Stimulated activated CD8-positive, alpha-beta memory T cell treated with anti-CD3 and anti-CD28 coated beads, Interleukin-4, amount 100 ng/mL, for 1 hour (primary cell): ENCODE measurements at places on chromosomes 2 and 18.

- DNase-seq: no peak
Measured at GRCh38 chr2:1321321-1321720, 91.9 kb upstream of the TPO start.

GRCh38 chr18:62844850-62845643, 129.7 kb downstream of the PHLPP1 start:
- DNase-seq: no peak

DNA sequence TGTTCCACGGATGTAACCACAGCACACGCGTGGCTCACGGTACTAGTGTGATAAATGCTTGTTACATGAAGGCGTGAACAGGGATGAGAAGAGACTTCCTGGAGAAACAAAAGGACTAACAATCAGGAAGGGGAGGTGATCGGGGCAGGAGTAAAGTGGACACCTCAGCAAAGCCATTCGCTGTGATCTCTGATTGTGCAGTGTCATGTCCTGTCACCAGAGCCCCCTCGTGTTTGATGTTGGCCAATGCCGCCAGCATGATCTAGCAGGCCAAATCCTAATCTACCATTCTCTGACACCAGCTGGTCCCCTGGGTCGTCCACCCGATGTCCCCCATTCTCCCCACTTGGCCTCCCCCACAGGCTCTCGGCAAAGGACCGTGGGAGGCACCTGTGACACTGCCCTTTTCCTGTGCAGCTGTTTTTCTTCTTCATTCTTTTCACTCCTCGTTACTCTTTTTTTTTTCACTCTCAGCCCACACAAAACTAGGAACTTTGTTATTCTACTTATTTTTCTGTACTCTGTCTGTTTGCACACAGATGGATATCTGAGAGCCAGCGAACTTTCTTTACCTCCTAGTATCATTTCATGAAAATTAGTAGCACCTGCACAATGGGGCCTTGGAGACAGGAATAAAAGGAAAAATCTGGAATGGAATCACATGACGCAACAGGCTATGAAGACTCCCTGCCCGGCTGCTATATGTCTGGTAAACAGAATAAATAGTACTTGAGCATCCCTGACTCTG, 146.8 kb downstream of the TGIF1 start:
- no peak for DNase-seq

DNA sequence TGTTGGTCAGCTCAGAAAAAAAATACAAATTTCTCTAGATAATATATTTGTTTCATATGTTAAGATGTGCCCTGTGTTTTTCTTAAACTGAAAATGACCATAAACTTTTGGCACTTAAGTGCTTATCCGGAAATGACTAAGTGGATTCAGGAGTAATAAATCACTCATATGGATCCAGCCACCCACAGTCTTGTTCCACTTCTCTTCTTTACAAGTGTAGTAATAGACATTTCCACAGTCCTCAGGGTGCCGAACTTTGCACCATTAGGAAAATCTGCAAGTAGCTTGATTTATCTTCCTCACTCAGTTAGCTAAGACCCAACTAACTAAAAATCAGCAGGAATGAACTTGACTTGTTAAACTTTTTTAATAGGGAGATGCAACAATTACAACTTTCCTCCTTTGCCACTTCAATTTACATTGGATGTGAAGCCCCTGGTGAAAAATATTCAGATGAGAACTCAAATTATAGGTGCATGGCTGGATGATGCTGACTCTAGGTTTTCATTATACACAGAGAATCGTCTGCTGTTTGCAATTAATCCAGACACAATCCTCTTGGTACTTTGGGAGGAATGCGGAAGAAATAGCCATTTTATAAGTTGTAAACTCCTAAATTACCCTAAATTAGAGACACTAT, 322.5 kb downstream of the ARHGAP15 start:
- no peak for DNase-seq

GRCh38 chr2:225779829-225780228, 380.3 kb downstream of the NYAP2 start:
- DNase-seq: no peak

- DNase-seq: no peak
Measured at GRCh38 chr2:176650838-176651555, 381.8 kb downstream of the MTX2 start.

DNA sequence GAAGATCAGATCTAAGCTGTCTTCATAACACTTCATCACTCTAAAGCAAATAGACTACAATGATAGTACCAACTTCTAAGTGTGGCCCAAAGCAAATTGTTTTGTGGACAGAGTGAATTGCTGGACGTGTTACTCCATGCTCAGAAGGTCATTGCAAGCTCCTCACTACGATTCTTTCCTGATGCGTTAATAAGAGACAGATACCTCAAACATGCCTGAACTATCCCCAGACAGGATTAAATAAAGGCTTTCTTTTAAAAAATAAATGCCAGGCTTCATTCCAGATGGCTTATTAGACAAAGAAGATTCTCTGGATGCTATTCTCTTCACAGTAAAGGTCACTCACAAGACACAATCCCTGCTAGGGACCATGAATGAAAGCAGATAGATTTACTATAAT, 621.2 kb downstream of the DCDC2C start:
- DNase-seq: no peak

DNA sequence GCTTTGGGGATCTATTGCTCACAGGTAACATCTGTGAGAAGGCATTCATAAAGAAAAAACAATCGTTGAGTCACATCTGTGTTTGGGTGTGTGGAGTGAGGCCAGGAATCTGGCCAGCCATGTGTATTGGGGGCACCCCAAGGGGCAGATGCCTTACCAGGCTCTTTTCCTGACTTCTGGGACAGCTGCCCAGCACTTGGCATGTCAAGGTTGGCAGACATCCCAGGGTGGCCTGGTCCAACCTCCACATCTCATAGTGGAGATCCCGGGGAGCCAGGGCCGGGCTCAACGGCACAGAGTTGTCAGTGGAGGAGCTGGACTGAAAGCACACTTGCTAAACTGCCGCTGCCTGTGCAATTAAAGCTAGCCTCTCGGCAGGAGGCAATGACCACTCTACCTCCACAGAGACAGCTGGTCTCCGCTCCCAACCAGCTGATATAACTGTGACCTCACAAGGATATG, 75.3 kb upstream of the MGAT4A start:
- DNase-seq: no peak

- DNase-seq: no peak
Measured at GRCh38 chr18:74310411-74310810, 5.2 kb upstream of the C18orf63 start.

DNA sequence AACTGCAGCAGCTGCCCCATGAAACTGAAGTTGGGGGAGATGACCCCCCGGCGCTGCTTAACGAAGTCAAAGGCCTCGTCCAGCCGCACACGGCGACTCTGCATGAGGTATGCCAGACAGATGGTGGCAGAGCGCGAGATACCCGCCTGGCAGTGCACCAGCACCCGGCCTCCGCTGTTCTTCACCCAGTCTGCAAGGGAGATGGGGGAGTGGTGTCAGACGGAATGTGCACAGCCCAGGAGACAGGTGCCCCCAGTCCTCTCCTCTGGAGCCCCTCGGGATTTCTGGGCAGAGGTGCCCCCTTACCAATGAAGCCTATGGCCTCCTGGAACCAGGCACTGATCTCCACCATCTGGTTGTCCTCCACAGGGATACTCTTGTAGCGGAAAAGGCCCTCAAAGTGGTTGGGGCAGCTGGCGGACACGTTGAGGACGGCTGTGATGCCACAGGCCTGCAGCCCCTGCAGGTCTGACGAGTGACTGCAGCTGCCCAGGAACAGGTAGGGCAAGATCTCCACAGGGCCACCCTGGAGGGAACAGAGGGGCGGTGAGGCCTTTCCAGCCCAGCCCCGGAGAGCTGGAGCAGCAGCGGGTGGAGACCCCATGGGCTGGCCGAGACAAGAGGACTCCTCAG, 1.3 kb downstream of the DUSP2 start:
- no peak for DNase-seq

GRCh38 chr2:130363479-130363878, 7.6 kb downstream of the PTPN18 start:
- DNase-seq: no peak

DNA sequence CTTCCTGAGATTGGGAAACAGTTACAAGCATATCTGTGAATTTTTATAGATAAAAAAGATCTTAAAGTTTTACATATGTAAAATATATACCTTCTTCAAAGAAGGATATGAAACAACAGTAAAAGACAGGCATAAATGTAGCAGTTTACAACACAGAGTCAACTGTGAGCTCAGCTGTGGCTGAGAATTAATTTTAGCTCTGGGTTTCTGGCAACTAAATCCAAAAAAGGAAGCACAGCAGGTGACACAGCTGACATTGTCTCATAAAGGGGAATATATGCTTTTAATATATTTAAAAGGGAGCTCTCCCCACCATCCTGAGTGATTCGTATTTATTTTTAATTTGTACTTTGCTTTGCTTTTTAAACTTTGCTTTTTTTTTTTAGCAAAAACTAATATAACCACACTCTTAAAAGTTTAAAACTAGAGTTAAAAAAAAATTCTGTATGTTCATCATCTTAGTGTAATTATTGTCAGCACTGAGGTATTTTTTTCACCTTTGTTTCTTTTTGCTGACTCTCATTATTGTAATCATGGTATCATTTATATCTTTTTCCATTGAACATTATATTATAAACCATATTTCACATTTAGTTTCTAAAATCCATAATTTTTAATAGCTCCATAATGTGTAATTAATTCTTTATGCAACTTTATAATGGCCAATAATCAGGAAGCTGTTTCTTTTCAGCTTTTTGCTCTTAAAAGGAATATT, 6.7 kb downstream of the TUBB6 start:
- DNase-seq: no peak

DNA sequence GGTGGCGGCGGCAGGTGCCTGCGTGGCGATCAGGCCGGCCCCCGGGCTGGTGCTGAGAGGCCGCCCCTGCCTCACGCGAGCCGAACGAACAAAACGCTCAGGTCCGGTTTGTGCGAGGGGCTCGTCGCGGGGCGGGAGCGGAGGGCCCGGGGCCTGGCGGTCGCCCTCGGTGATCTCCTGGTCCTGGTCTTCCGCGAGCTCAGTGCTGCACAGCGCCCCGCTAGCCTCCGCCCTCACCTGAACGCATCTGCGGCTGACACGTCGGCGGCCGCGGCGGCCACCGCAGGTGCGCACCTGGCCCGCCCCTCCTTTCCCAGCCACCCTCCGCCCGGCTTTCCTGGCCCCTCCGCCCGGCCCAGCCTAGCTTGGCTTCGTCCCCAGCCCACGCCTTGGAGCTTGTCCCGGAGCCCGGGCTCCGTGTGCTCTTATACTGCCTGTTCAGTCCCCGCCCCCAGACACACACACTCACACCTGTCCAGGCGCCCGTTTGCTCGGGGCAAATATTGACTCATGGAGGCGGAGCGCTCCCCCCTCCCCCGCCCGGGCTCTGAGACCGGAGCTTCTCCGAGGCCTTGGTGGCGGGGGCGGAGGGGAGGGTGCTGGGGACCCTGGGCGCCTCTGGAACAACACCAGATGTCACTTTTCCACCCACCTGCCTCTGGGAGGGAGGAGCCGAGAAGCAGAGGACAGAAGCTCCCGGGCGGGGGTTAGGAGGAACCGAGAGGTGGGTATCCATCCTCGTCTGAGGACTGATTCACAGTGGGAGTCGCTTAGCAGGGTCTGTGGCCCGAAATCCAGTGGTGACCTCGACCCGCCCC, 8.6 kb upstream of the CRYBA2 start:
- DNase-seq: no peak

DNA sequence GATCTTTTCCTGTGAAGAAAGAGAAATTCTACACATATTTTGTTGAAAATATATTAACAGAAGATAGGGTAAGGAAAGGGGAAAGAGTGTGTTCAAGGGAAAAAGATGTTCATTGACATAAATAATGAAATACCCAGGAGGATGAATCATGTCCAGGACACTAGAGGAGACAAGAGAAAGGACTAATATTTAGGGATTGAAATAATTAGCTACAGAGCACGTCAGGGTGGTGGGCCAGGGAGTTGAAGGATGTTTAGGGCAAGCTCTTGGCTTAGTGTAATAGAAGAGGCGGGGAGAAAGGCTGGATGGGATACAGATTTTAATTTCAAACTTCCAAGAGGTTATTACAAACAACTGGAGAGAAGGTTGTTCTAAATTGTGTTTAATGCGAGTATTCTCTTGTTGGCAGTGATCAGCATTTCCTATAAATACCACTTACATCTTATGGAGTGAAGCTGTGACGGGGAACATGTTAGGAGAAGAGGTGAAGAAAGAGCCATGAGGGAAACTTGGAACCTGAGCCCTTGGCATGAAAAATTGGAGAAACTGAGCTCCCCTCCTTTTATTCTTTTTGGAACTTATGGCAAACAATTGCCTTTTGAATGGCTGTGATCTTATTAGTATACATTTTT, 36.6 kb upstream of the CETN1 start:
- no peak for DNase-seq

- no peak for DNase-seq
Measured at GRCh38 chr2:118123561-118124232, 35.4 kb downstream of the INSIG2 start.

GRCh38 chr2:21754164-21754788, 630.5 kb downstream of the TDRD15 start:
- DNase-seq: no peak

GRCh38 chr2:227267410-227268115, 57.5 kb upstream of the MFF start:
- no peak for DNase-seq

DNA sequence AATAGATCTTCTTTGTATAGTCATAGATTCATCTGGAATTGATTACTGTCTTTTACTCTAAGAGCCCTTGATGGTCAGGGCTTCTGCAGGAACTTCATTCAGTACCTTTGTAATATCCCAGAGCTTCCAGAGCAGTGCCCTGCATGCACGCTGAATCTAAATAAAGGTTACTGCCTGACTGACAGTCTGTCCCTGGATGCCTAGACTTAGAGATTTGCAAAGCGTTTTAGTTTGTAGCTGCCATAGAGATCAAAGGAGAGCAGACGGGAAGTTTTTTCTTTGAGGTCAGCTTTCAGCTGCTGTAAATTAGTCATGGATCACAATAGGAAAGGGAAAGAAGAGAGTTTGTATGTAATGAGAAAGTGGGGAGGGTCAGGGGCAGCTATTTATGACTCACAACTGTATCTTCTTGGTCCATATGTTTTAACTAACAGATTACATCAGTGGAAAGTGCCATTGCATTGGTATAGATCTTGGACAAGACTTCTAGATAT, 45.2 kb upstream of the NYAP2 start:
- DNase-seq: no peak

GRCh38 chr2:31134480-31134879, 3.8 kb downstream of the GALNT14 start:
- no peak for DNase-seq

GRCh38 chr2:21256006-21256405, 132.2 kb downstream of the TDRD15 start:
- no peak for DNase-seq

- no peak for DNase-seq
Measured at GRCh38 chr2:96414161-96414710, 78.7 kb downstream of the NCAPH start.
